Heart right ventricle (tissue), 16 donors: ENCODE measurements at places on chromosomes 5 and 9.

- no peak for DNase-seq
These were observed 6.9 kb upstream of the COL5A1 start for GRCh38 chr9:134634667-134635230.

GRCh38 chr5:115831163-115831768 lies 10.1 kb downstream of the ATG12 start:
- DNase-seq, result peak; percentile 17

DNA sequence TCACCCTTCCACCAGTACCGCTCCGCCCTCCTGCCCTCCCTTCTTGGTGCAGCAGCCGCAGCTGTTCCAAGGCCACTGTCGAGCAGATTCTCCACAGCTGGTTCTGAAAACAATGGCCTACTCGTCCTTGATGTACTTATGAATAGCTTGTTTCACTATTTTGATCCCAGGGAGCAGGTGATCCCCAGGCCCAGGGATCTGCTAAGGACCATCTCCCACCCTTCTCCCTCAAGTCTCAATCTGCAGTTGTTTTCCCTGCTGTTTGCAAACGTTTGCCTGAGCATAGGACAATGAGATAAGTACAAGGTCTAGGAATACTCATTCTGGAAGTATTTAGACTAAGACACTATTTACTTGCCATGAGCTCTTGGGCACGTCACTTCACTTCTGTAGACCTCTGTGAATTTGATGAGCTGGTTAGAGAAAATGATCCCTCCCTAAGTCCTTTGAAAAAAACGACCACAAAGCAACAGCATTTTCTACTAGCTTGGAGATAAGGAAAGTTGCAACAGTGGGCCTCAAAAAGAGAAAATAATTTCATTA lies 1.8 kb downstream of the LURAP1L start:
- peak; percentile 82 for DNase-seq

GRCh38 chr5:146548781-146549449 lies 32.9 kb upstream of the GPR151 start:
- no peak for DNase-seq

GRCh38 chr9:106992186-106992585 lies 129.2 kb downstream of the ZNF462 start:
- no peak for DNase-seq

- no peak for DNase-seq
These were observed 339.7 kb downstream of the NTRK2 start for GRCh38 chr9:85009251-85009650.

GRCh38 chr5:129041196-129041881 lies 53.2 kb upstream of the ISOC1 start:
- no peak for DNase-seq

DNA sequence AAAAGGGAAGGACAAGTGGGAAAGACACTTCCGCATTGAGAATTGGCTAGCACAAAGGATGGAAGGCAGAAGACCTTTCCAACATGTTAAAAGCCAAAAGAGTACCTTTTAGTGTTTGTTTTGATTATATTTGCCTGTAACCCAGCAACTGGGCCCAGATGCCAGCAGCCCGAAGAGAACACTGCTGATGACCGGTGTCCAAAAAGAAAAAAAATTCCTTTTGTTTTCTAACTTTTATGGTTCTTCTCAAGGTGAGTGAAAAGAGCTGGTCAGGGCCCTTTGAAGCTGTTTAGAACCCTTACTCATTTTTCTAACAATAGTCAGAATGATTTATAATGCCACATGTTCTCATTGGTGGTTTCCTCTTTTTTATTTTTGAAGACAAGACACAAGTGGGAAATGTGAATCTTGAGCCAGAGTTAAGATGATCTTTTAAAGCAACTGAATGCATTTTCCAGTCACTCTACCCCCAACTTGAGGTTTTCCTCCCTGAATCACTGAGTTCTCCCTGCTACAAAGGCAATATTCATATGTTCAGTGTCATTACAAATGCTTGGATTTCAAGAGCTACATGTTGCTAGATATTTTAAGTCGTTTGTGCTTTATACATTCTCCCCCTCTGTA lies 32.3 kb upstream of the ZNF462 start:
- DNase-seq, result no peak

DNA sequence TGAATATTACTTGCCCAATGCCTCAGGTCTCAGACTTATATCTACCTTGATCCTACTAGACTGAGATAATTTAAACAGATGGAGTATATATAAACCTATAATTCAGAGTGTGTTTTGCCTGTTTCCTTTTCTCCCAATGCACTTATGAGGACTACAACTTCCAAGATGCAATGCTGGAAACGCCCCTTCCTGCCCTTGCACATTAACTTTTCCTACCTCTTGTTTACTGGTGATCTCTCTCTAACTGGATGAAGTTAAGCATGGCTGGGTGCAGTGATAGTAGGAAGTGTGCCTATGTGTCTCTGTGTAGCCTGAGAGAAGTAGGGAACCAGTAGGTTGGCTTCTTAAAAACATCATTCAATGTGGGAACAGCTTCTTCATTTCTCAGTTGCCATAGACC lies 115.2 kb downstream of the SVEP1 start:
- no peak for DNase-seq

- no peak for DNase-seq
These were observed 118.7 kb downstream of the ZNF462 start for GRCh38 chr9:106981396-106982287.

GRCh38 chr5:39717176-39717897 lies 292.6 kb upstream of the DAB2 start:
- no peak for DNase-seq

DNA sequence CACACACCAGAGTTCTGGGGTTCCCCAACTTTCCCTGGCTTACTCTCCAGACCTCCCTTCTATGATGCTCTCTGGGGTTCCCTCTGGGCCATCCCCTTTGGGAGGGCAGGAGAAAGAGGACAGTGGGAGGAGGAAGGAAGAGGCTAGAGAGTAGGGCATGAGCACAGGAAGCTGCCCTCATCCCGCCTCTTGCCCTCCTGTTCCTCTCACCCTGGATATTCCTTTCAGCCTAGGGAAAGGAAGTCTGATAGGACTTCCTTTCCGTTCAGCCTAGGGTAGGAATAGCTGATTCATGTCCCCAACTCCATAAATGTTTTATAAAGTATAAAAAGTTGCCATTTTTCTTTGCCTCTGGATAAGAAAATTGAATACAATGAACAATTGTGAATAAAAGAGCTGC lies 7.4 kb downstream of the MAP1B start:
- DNase-seq, result no peak

- DNase-seq, result no peak
These were observed 203.6 kb upstream of the PRDM9 start for GRCh38 chr5:23303836-23304235.

DNA sequence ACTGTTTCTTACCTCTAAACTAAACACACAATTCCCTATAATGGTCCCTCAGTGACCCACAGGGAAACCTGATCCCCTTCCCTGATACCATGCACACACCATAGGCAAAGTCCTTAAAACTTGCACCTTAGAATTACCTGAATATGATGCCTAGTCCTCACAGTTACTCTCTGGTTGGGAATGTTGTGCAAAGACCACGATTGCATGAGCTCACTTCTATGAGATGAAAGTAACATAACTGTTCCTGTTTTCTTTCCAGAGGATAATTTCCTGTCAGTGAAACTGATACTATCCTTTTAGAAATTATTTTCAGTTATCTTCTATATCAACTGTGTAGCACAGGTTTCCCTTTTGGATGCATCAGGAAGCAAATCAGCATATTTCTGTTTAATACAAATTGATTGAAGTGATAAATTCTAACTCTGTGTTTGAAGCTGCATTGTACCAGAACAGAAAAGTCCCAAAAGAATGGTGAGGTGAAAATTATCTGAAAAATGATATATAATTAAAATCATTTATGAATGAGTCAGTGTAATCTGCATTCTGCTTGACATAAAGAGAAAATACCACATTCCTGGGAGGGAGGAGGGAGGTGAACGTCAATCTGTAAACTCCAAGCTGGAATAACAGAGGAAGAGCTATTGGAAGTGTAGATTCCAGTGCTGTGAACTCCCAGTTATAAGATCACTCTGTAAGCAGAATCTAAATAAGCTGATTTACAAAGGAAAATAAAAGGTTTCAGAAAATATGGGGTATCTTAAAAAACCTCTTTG lies 51.2 kb upstream of the TNFAIP8 start:
- no peak for DNase-seq

DNA sequence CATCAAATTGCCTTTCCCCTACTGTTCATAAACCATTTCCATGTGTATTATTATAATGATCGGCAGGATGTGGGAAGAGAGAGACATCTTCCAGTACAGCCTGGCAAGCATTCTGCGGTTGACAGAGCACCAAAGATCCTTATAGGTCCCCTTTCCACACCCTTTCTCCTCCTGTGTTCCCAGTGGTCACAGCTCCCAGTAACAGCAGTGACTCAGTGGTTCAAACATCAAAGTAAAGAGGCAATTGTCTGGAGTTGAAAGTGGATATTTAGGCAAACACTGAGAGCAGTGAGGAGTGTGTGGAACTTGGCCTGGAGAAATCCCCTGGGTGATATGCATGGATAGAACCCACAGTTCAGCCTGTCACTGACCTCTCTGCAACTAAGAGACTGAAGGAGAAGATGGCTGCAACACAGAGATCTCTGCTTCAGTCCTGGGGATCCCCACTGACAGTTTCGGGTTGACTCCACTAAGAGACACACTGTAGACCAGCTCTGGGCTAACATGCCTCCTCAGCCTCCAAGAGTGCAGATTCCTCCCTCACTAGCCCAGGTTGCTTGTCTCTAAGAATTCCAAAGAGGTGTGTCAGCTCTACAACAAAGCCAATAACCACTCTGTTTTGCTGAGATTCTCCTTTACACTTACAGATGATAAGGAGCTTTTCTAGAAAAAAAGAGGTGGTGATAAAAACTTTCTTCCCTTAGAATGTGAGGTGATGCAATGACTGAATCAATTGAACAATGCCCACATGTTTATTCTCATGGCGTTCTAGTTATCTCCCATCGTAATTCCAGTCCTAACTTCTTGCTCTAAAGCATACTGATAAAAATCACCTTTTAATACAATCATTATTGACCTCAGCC lies 94.4 kb upstream of the IL6ST start:
- no peak for DNase-seq

GRCh38 chr5:124030043-124030491 lies 518.1 kb downstream of the CSNK1G3 start:
- DNase-seq, result no peak

DNA sequence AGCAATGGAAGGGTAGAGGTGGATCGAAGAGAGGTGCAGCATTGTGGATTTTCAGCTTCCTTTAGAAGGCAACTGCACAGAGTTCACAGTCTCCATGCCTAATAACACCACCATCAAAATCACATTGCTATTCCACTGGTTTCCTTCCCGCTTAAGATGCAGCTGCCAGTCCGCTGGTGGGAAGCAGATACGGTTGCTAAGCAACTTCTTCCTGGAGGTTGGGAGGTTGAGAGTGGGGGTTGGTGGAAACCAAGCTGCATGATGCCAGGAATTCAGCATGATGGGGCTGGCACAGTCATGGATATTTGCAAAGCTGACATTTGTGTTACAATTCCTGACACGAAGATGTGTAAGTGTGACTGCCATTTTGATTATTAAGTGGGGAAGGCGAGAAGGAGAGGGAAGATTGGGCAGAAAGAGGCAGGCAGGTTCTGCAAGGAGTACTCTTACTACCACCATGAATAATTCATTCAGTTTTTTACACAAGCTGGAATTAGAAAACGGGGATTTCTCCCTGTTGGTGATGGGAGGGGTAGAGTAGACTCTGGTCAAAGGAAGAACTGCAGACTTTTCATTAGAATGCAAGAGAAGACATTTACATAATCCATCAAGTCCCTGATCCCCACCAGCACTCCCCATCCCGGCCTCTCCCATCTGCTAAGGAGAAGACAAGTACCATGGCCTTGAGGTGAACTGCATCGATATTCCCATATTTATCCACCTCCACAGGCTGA lies 87.5 kb downstream of the GLDC start:
- DNase-seq, result peak; percentile 14

DNA sequence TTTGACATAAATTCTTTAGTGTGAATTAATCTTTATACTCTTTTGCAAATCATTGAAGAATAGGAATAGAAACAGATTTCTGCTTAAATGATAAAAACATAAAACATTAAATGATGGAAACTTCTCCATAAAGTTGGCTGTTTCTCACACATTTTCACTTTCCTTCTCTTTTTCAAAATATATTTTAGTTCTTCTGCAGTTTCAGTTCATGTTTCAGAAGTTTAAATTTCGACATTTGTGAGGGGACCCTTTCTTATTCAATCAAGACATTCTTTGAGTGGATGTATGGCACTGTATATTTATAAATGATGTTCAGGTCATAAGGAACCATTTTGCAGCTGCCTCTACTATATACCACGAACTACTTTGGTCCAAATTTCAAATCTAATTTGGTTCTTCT lies 34.6 kb downstream of the TNFAIP8 start:
- DNase-seq, result no peak

DNA sequence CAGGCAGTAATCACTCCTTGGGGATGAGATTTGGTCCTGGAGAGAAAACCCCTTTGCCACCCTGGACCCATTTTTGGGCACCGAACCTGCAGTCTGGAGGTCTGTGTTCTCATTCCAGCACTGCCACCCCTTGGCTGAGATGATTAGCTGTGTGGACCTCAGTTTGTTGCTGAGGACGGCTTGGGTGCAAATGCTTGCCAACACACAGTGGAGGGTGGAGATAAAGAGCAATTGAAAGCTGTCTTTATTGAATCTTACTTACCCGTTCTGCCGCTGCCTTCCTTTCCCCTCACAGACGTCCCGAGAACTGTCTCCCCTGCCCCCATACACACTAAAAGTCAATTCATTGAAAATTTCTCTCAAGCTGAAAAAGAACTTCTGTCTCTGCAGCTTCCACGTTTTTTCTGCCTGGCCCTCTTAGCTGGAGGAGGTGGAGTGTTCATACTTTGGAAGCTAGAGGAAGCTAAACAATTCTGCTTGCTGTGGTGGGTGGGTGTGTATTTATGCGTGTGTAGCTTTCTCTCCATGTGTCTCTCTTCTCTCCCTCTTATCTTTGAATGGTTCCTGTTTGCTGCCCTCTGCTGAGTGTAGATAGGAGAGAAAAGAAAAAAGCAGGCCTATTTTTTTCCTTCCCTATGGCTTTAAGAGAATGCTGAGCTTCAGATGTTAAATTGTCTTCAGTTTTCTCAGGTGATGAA lies 6.6 kb downstream of the GALNT10 start:
- no peak for DNase-seq

GRCh38 chr5:124575725-124576124 lies 170.7 kb downstream of the ZNF608 start:
- no peak for DNase-seq

- no peak for DNase-seq
These were observed 398 bp downstream of the TOR1A start for GRCh38 chr9:129823542-129823934.

DNA sequence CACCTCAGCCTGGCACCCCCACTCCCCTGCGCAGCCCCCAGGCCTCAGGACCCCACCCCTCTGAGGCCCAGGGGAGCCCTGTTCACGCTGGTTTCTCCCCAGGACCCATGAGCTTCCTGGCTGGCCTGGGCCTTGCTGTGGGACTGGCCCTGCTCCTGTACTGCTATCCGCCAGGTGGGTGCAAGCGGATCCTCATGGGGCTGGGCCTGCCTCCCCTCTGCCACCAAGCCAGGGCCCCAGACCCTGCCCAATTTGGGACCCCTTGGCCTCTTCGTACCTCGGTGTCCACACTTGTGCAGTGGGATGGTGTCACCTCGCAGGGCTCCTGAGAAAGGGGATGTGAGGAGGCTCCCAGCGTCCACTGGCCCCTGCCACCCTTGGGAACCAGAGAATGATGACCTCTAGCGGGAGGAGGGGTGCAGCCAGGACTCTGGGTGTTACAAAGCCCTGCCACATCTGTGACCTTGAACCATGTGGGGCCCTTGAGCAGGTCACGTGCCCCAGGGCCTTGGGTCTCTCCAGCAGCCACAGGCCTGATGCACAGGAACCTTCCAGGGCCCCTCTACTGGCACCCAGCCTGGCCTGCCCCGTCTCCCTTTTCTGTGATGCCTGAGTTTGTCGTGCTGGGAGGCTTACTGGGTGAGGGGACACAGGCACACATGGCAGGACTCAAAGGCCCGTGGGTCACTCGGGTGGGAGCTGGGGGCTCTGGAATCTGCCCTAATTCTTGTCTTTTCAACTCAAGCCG lies 16.3 kb downstream of the CARD19 start:
- DNase-seq, result peak; percentile 15
